ENCODE measurements at places on chromosomes 4 and X.

GRCh38 chrX:135982860-135983259 is 2.4 kb upstream of the SLC9A6 start:
- no peak for DNase-seq

DNA sequence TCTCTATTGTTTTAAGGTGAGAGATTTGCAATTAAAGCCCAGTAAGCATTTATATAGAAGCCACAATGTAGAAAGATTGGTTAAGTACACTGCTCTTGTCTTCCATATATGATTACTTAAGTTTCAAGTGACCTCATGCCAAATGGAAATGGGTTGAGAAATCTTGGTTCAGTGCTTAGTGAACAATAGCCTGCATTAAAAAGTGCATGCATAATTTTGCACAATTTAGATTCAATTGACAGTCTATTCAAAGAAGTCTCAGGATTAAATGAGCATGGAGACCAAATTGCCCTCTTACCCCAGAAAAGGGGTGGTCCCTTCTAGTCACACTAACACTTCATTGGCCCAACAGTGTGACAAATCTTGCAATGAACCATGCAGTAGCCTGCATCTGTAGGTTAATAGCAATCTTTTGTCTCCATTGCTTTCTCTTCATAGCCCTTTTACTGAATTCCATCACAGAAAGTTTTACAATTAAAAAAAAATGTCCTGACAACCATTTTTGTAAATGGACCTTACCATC is 93.6 kb downstream of the HHIP start:
- no peak for DNase-seq

GRCh38 chr4:102253860-102254259 is 91.4 kb downstream of the SLC39A8 start:
- DNase-seq: no peak

GRCh38 chr4:63717384-63717783 is 691.9 kb downstream of the TECRL start:
- no peak for DNase-seq

DNA sequence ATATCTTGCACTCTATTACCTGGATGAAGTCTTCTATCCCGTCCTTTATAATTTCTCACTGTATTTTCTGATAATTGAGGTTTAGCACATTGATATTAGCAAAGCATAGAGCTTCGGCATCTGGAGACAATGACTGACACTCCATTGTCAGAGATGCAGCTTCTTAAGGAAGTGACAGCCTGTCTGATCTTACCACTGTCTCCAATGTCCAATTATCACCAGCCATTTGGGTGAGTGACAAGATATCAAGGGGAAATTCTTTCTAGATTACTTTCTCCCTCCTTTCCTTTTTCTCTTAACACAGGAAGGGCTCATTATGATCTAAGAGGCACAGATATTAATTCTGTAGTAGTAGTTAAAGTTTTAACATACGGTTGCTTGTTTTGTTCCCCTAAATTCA is 86.4 kb downstream of the LDB2 start:
- DNase-seq: no peak

- DNase-seq: no peak
Measured at GRCh38 chr4:166965562-166965961, 268.7 kb downstream of the SPOCK3 start.

- DNase-seq: no peak
Measured at GRCh38 chr4:76535603-76536372, 100.8 kb downstream of the SHROOM3 start.

DNA sequence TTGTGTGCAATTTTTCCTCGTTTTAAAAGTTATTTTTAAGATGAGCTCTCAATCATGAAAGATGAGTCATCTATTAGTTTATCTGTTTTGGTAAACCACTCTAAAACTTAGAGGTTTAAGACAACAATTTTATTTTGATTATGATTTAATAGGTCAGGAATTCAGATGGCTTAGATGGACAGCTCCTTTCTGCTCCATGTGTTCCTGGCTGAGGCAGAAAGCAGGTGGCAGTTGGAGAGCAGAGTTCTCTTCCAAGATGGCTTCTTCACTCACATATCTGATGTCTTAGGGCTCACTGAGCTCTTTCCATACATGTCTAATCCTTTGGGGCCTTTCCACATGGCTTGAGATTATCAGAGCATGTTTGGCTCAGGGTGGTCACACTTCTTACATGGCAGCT is 48.3 kb upstream of the GRPR start:
- DNase-seq: no peak

DNA sequence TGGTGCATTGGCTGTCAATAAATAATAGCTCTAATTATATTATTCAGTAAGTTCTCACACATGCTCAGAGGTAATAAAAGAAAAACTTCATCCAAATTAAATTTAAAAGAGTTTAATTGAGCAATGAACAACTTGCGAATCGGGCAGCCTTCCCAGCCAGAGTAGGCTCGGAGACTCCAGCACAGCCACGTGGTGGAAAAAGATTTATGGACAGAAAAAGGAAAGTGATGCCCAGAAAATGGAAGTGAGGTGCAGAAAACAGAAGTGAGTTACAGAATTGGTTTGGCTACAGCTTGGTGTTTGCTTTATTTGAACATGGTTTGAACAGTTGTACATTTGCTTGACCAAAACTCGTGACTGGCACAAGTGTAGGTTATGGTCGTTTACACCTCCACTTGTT is 13.6 kb upstream of the BOD1L1 start:
- no peak for DNase-seq

DNA sequence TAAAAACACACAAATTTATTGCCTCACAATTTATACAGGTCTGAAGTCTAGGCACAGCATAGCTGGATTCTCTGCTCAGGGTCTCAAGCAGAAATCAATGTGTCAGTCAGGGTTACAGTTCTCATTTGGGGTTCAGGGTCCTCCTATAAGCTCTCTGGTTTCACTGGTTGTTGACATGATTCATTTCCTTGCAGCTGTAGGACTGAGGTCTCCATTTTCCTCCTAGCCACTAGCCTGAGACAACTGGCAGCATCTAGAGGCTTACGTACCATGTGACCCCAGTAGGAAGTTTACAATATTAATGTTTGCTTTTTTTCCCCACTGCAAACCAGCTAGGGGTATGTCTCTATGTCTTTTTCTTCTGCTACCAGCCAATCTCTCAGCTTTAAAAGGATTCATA is 102.5 kb downstream of the CPEB2 start:
- no peak for DNase-seq

DNA sequence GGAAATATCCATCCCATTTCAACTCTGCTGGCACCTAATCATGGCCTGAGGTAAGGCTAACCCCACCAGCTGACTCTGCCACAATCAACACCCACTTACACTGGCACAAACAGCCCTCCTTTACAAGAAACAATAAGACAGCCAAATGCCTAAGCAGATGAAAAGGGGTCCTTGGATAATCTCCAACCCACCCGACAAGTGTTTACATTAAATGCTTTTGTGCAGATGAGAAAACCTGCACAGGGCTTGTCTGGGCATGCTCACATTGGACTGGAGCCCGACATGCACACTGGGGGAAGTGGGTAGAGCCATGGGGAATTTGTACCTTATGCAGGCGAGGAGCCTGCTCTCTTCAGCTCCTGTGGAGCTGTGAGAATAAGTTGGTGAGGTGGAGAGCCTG is 138.9 kb upstream of the ITM2A start:
- DNase-seq: no peak

- DNase-seq: no peak
Measured at GRCh38 chrX:41245641-41246040, 88.3 kb upstream of the DDX3X start.

DNA sequence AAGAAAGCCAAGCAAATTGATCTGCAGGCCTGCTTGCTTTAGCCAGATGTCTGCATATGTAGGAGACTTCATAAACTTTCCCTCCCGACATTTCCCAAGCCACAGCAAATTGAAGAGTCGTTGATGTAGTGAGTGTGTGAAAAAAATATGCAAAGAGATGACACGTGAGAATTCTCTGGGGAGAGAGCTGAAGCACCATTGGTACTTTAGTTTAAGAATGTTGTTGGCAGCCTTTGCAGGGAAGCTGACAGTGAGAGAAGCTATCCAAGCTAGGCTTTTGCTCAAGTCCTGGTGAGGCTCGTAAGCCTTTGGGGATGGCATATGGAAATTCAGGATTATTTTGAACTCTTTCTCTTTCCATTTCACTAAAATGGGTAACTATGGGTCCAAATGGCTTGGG is 87.5 kb downstream of the GLRA2 start:
- DNase-seq: no peak

- peak; percentile 23 for DNase-seq
Measured at GRCh38 chr4:173505924-173506518, 24.0 kb downstream of the HAND2 start.

Measured in CD4-positive, alpha-beta T cell treated with Interferon gamma for 1 hour (primary cell).